ENCODE measurements at places on chromosomes 7 and 10.

- no peak for DNase-seq
These were observed 888 bp downstream of the SLC18A2 start for GRCh38 chr10:117241541-117242462.

DNA sequence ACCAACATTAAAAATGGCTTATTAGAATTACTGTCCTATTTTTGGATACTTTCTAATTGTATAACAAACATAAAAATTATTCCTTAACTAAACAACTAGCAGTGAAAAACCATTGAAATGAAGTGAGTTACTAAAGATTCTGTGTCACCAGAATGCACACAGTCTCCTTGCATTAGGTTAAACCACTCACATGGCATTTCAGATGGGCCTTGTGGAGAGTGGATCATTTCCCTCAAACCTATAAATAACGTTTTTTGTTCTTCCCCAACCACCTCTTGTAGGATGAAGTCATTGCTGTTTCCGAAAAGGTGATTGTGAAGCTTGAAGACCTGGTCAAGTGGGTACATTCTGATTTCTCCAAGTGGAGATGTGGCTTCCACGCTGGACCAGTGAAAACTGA, 38.4 kb downstream of the ARID5B start:
- DNase-seq, result no peak

- DNase-seq, result peak; percentile 98
These were observed at the start of gene APBB1IP for GRCh38 chr10:26437637-26438461. Gene APBB1IP, plus strand, starts transcription at chr10:26438341. Its CDS starts 53,986 bp downstream, at chr10:26492327.

DNA sequence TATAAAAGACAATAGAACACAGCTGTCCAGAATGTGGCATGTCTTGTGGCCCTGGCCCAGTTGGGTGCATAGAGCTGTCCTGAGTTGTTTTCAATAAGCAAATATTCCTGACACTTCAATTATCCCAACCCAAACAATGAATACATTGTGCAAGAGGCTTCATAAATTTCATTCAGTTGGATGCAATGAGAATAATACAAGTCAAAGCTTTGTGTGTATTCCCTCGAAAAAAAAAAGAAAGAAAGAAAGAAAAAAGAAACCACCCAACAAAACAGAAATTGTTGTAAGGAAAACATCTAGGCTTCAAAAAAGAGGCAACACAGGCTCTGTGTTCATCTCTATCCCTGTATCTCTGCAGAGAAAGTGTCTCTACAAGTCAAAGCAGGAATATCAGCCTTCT, 138.7 kb upstream of the ADO start:
- DNase-seq, result no peak

DNA sequence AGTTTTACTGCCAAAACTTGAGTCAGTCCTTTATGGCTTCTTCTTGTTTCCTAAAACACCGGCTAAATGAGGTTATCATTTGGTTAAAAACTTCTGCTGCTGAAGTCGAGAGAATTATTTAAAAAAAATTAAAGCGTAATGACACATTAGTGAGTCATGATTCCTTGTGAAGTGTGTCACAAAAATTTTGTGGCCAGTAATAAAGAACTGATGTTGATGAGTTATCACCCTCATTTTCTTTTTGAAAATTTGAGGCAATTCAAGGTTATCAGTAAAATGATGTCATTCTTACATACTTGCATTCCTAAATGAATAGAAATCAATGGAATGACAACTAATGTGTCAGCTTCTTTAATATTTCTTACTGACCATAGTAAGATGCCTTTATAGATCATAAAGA, 427.4 kb downstream of the SORCS3 start:
- no peak for DNase-seq

DNA sequence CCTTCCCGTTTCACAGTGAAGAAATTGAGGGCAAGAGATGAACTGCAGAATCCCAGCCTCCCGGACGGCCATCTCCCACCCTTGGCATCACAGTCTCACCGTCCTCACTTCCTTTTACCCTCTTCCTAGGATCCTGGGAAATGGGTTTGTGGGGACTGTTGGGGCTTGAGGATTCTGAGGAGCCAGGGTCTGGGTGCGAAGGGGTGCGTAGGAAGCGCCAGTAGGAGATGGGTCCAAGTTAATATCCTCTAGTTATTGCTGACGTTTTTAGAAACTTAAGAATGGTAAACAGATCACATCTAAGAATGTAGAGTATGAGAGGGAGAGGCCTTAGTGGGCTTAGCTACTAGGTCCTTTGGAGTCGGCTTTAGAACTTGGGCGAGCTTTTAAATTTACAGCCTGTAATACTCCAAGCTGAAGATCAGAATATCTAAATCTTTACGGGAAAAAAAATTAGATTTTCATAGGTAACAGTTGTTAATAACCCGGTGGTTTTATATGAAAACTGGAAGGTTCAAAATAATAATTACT, 696 bp downstream of the MALSU1 start:
- no peak for DNase-seq

- no peak for DNase-seq
These were observed 35.0 kb downstream of the ARMH3 start for GRCh38 chr10:102020938-102021337.

GRCh38 chr7:14381306-14381705, 391.8 kb upstream of the ETV1 start:
- no peak for DNase-seq

DNA sequence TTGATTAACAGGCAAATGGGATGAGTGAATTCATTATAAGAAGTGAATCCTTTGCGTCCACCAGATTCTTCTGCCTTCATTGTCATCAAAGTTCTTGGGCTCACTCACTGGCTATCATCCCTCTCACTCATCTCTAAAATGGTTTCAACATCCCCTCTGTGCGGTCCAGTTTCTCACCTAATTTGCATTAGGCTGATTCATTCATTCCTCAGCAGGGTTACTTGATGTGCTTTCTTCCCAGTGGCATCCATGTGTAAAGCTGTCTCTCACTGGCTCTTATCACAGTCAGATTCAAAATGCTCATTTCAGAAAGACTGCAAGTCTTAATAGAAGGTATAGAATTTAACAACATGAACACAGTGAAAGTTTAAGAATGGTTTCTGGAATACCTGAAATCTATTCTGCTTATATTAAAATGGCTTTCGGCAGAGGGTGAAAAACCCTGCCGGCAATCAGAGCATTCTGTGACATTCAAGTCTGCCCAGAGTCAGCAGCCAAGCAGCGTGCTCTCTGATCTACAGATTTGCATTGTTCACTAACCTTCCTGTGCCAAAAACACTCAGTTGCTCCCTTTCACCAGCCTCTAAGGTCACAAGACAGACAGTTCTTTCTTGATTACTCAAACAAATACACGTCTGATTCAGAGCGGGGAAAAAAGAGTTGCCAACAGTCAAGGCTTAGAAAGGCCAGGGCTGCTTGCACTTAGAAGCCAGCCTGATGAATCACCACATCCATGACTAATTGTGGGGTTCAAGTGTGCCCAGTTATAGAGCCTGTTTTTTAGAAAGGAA, 106.7 kb downstream of the TES start:
- no peak for DNase-seq

DNA sequence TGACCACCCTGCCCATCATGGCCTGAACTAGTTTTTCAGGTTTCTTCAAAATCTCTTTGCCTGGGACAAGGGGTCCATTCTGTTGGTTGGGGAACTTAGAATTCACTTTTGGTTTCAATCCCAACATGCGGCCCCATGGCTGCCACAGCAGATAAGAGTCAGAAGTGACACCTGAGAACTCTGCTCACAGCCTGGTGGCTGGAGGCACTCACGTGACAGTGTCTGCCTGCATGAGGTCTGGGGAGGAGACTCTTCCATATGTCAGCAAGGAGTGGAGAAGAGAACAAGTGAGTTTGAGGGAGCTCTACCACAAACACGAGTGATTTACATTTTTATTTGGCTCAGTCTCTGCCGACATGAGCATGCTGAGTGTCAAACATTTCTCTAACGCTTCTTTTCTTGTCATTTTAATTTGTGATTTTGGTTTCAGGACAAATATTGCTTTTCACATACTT, 370.4 kb downstream of the TNS3 start:
- peak; percentile 25 for DNase-seq
